ENCODE measurements at places on chromosomes 3 and 15.

- DNase-seq = no peak
Observed at GRCh38 chr3:53357458-53357857, 10.1 kb upstream of the DCP1A start.

GRCh38 chr3:157611536-157612076 is 108.4 kb upstream of the VEPH1 start:
- no peak for DNase-seq

GRCh38 chr15:71391421-71392088 is 276.3 kb downstream of the THSD4 start:
- no peak for DNase-seq

DNA sequence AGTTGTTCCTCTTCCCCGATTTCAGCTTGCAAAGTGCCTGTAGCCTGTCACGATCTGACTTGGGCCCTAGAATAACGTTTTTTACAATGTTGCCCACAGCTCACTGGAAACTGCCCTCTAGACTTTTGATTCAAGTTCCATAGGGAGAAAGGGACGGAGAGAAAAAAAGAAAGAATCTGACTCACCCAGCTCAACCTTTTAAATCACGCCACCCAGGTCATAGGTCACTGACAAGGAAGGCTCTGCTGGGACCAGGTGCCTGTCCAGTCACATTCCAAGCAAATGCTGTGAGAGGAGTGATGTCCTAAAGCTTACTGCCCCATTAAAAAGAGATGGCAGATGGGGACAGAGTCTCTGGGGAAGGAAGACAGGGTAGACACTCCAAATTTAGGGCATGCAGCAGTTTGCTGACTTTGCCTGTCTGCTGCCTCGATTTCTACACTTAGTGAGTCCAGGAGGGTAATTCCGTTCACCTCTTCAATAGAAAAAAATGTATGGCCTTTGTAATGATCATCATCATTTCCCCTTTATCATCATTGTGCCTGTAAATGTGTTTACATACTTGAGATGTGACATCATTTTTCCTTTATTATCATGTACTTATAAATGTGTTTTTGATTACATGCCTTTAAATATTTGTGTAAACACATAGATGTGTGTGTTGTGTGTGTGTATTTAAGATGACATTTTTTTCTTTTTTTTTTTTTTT is 8.4 kb upstream of the MYO1E start:
- DNase-seq = no peak

- no peak for DNase-seq
Observed at GRCh38 chr3:197586181-197586580, 30.4 kb upstream of the BDH1 start.

DNA sequence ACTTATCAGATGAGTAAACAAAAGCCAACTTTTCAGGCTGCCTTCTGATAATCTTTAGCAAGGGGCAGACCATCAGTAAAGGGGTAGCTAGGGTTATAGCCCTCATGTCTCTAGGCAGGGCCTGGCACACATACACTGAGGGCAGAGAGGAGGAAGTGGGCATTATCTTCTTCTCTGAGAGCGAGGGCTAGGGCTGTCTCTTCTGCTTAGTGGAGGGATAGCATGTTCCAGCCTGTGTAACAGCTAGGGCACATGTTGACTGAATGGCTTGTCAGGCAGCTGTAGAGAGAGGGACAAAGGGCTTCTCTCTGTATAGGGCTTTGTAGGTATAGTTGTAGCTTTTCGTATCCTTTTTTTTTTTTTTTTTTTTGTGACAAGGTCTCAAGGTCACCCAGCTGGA is 17.8 kb downstream of the CRTC3 start:
- DNase-seq = no peak

Measured in stomach (tissue), 19 donors.